Cortex of kidney (tissue), 1 donor: ENCODE measurements at places on chromosomes 1 and 21.

DNA sequence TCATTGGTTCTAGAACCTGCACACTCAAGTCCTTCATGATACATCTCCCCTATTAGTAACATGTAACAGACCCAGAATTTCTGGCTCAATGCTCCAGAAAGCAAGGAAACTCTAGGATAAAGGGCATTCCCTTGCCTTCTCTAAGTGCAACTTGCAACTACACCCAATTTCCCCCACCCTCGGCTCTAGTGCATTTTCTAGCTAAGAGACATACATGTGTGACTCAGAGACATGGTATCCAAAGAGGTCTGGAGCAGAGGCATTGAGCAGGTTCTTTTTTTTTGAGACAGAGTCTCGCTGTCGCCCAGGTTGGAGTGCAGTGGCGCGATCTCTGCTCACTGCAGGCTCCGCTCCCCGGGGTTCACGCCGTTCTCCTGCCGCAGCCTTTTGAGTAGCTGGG is 132.9 kb downstream of the ZC3H11B start:
- DNase-seq = no peak

- DNase-seq = no peak
These were observed 3.7 kb downstream of the AURKAIP1 start for GRCh38 chr1:1371364-1371745.

DNA sequence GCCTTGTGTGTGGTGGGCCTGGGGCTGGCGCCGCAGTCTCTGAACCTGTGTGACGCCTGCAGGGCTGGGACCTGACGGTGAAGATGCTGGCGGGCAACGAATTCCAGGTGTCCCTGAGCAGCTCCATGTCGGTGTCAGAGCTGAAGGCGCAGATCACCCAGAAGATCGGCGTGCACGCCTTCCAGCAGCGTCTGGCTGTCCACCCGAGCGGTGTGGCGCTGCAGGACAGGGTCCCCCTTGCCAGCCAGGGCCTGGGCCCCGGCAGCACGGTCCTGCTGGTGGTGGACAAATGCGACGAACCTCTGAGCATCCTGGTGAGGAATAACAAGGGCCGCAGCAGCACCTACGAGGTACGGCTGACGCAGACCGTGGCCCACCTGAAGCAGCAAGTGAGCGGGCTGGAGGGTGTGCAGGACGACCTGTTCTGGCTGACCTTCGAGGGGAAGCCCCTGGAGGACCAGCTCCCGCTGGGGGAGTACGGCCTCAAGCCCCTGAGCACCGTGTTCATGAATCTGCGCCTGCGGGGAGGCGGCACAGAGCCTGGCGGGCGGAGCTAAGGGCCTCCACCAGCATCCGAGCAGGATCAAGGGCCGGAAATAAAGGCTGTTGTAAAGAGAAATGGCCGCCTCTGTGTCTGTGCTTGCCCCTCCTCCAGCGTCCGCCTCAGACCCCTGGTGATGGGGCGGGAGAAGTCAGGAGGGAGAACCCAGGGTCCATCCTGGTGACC is 788 bp downstream of the ISG15 start:
- DNase-seq = no peak

- no peak for DNase-seq
These were observed 6.4 kb downstream of the FCRL2 start for GRCh38 chr1:157770442-157771043.

DNA sequence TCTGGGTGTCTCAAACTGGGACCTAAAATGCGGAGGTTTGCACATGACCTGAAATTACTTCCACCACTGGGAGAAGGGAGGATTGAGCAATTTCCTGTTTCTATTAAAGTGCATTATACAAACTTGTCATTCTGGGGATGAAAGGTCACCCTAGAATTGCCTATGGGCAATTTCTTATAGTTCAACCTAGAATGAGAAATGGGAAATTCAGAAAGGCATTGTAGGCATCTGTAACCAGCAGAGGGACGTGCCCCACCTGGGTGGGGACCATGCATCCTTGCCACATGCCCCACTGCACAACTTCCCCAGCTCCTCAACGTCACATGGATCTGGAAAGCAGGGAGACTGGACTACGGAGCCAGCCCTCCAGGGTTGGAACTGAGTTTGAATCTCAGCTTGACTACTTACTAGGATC is 47.0 kb downstream of the MRPL39 start:
- no peak for DNase-seq
